ENCODE measurements at places on chromosomes 2 and 18. TPM values are rescaled to one million over a fixed set of nuclear protein-coding genes. Genes with fewer than 3 reads are reported as not detected.

The LRRTM1 gene
- 1.0 TPM for total RNA-seq

The ACMSD gene
- 6.5 TPM for total RNA-seq

The NDC80 gene
- 5.6 TPM for total RNA-seq

The EPHA4 gene
- total RNA-seq: 36.8 TPM

The MOCOS gene
- 8.6 TPM for total RNA-seq

The TRABD2A gene
- 2.2 TPM for total RNA-seq

The SMAD2 gene
- total RNA-seq: 108 TPM

The UCN gene
- total RNA-seq: 2.9 TPM

The HAAO gene
- total RNA-seq: 18.1 TPM

The PDE1A gene
- total RNA-seq: 4.7 TPM

The CARF gene
- 13.7 TPM for total RNA-seq

The CNTNAP5 gene
- total RNA-seq: not detected

The TSPYL6 gene
- not detected for total RNA-seq

The NETO1 gene
- not detected for total RNA-seq

The CFAP65 gene
- 0.12 TPM for total RNA-seq

The GREB1L gene
- 13.8 TPM for total RNA-seq

The KIAA2012 gene
- not detected for total RNA-seq

Data from hepatocyte (in vitro differentiated cells).